Renal cortex interstitium (tissue), 15 donors: ENCODE measurements at places on chromosomes 5 and 9. TPM values are rescaled to one million over a fixed set of nuclear protein-coding genes. Genes with fewer than 3 reads are reported as not detected.

DNA sequence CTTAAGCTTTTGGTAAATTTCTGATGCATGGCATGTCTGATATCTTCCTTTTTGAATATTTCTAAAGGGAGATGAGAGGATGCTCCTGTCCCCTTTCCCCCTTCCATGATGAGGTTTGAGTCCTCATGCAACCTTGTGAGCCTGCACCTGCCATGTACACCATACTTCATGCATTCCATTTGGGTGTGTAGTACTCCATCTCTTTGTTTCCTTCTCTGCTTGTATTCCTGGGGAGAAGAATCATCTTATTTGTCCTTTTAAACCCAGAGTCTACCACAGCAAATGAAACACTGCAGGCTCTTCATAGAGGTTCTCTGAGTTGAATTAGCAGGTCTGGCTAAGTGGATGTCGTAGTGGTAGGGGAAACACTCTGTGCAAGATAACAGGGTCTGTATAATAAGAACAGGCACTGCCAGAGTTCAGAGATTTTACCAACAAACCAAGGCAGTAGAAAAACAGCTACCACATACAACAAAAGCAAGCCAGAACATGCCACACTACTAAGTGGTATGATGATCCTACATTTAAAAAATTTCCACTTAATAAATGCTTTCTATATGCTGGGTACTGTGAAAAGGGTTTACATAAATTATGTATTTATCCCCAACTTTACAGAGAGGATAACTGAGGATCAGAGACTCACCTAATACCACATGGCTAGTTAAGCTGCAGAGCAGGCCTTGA is 439.8 kb upstream of the GRIA1 start:
- DNase-seq: no peak

DNA sequence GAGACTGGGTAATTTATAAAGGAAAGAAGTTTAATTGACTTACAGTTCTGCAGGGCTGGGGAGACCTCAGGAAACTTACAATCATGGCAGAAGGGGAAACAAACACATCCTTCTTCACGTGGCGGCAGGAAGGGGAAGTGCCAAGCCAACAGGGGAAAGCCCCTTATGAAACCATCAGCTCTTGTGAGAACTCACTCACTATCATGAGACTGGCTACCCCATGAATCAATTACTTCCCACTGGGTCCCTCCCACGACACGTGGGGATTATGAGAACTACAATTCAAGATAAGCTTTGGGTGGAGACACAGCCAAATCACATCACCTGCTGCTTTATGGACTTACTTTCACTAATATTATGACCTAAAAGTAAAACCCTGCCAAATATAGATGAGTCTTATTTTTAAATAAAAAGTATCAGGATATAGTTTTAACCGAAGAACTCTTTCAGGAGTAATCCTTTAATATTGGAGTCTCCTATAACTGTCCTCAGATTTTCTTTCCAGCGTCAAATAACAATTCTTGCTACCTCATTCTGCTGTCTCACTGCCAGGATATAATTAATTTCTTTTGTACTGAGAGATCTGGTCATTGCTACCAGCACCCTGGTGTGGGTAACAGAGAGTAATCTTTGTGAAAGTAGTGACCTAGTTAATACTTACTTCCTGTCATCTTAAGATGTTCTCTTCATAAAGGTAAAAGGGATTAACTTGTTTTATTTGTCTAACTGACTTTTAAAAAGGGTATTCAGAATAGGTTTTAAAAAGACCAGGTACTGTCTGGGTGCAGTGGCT is 68.6 kb downstream of the NLN start:
- no peak for DNase-seq

DNA sequence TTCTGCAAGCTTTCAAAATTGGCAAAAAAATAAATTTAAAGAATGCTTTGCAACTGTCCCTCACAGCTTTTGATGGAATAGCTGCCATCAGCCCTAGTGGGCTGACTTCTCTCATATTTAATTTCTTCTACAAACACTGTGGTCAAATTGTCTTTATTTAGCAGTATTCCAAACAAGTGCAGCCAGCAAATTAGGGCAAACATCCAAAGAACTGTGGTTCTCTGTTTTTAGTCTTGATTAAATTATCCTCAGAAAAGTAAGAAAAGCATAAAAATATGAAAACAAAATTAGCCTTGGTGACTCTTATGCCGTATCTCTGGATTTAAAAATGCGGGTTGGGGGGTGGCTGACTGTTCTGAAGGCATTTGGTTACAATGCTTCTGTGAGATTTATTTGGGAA is 95.8 kb upstream of the RETREG1 start:
- no peak for DNase-seq

- DNase-seq: no peak
These were observed 53.6 kb upstream of the POU5F2 start for GRCh38 chr5:93794954-93795353.

The BHMT2 gene
- 42.3 TPM for polyA plus RNA-seq
